ENCODE measurements at places on chromosomes 4 and X. TPM values are rescaled to one million over a fixed set of nuclear protein-coding genes. Genes with fewer than 3 reads are reported as not detected.
A peak's percentile ranks its signal among the peaks of the same experiment; 100 is the strongest.

Gene FRMD7
- not detected for total RNA-seq

Gene ODAPH
- total RNA-seq: not detected

Gene SPIN4
- total RNA-seq: 6.4 TPM

DNA sequence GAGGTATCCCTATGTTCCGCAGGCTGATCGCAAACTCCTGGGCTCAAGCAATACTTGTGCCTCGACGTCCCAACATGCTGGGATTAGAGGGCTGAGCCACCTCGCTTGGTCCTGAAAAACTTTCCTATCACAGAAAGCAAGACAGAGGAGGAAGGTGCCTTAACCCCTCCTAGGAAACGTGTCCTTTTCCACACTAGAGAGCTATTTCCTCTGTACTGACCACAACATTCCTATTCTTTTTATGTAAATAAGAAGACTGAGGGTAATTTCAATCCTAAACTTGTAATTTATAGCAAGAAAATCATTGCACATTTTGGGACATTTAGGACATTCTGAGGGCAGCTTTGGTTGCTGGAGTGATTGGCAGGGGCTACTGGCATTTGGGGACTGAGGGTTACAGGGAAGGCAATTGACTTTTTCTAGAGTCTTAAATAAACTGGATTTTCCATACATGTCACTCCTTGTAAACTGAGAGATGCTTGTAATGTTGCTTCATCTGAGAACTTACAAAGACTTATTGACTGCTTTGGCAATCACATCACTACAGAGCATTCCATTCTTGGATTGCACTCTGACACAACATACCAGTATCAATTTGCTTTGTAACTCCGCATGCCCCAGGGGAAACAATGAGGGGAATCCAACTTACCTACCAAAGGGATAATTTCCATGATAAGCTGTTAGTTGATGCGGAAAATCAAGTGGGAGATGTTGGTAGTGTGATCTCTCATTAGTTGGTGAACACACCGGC, 15.6 kb downstream of the XAGE3 start:
- no peak for DNase-seq

DNA sequence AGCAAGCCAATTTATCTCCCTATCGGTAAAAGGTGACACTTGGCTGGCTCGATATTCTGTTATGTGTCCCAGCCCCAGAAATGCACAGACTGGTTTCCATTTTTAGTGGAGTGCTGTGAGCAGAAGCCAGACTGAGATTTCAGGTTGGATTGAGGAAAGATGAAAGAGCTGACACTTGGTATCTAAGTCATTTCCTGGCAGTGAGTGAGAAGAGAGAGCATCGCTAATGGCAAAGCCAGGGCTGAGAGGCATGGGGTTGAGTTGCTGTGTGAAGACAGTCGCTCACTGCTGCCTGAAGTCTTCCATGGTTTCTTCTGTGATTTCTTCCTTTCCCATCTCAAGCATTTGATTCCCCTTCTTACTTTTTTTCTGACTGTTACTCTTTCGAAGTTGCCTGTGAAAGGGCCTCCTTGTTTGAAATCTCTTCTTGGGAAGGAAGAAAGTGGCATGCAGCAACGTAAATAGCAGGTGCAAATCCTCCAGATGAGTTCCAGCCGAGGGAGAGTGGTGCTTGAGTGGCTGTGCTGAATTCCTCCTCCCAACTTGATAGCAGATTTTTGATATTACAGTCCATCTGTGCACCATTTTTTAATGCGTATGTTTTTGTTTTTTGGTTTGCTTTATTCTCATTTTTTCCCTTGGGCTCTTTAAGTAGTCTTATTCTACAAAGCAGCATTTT, 109.2 kb upstream of the LIMCH1 start:
- no peak for DNase-seq

DNA sequence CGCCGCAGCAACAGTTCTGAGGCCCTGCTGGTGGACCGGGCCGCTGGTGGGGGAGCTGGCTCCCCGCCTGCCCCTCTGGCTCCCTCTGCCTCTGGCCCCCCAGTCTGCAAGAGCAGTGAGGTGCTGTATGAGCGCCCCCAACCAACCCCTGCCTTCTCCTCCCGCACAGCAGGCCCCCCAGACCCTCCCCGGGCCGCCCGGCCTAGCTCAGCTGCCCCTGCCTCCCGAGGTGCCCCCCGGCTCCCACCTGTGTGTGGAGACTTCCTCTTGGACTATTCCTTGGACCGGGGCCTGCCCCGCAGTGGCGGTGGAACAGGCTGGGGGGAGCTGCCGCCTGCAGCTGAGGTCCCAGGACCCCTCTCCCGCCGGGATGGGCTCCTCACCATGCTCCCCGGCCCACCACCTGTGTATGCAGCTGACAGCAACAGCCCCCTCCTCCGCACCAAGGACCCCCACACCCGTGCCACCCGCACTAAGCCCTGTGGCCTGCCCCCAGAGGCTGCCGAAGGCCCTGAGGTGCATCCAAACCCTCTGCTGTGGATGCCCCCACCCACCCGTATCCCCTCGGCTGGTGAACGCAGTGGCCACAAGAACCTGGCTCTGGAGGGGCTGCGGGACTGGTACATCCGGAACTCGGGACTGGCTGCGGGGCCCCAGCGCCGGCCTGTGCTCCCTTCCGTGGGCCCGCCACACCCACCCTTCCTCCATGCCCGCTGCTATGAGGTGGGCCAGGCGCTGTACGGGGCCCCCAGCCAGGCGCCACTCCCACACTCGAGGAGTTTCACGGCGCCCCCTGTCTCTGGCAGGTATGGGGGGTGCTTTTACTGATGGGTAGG, 6.3 kb downstream of the PRAF2 start:
- no peak for DNase-seq

- DNase-seq: no peak
These were observed 18.4 kb upstream of the SORCS2 start for GRCh38 chr4:7173841-7174449.

GRCh38 chr4:41360214-41360920, 103.6 kb downstream of the UCHL1 start:
- DNase-seq: peak; percentile 75

All from type B pancreatic cell (in vitro differentiated cells).